ENCODE measurements at places on chromosomes 1 and 21.

GRCh38 chr1:17569200-17570139, 30.0 kb downstream of the ARHGEF10L start:
- peak; percentile 43 for DNase-seq

DNA sequence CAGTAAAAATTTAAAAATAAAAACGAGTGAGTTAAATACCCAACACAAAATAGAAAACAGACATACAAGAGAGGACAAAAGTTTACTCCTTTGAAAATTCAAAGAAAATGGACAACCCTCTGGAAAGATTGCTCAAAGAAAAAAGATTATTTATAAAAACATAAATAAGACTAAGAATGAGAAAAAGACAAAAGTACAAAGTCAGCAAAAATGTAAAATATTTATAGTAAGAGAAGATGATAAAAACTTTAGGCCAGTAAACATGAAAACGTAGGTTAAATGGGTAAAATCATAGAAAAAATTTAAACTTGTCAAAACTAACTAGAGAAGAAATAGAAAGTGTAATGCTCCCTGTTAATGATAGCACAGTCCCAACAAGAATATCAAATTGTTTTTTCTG, 31.9 kb upstream of the SLC45A1 start:
- no peak for DNase-seq

DNA sequence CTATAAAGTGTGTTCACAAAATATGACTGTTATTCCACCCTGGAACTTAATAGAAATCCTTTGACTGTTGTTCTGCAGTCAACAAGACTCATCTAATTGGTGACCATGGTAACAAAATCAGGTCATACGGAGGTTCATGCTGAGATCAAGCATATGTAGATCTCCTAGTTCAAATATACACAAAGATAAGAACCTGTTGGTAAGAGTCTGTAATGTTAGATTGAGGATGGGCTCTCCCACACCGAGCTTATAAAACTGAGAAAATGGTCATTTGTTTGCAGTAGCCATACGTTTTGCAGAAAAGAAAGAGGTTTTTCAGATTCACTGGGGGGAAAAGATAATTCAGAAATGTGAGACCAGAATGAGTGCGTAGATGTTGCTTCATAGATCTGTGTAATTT, 468.1 kb downstream of the RPS6KC1 start:
- DNase-seq = peak; percentile 9

DNA sequence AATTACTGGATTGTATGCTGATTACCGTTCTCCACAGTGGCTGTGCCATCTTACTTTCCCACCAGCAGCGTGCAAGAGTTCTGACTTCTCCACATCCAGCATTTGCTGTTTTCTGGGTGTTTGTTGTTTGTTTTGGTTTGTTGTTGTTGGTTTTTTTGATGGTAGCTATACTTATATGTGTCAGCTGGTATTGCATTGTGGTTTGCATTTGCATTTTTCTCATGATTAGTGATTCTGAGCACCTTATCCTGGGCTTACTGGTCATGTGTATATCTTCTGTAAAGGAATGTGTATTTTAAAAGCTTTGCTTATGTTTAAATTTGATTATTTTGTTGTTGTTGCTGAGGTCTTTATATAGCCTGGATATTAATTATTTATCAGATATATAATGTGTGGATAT, 66.9 kb upstream of the MAP1LC3C start:
- no peak for DNase-seq

DNA sequence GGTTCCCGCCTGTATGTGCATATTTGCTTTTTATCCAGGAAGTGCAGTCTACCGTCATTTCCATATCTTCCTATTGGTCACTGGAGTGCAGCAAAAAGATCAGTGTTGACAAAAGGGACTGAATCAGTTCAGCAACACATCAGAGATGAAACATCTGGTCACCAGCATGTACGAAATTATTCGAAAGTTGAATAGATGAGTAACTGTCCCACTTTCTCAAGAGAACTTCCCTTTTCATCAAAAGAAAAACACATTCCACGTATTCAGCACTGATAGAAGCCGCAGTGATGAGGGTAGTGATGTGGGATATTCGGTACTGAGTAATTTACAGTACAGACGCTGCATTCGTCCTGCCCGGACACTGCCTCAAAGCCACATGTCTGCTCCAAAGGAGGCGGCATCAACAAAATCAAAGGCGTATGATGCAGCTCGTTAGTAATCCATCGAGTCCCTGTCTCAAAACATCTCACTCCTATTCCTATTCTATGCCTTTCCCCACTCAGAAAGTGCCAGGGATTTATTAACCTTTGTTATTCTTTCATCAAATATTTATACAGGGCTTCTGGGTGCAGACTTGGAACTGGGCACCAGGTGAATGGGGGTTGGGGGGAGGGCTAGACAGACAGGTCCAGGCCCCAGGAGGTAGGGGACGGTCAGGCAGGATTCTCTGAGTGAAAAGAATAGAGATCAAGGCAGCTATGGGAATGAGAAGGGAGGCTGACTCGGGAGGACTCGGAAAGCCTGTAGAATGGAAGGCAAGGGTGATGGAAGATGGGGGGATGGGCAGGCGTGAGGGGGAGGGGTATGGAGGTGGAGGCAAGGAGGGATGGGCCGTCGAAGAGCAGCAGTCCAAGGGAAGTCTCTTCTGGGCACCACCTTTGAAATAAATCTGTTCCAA, 79.5 kb upstream of the SLC45A1 start:
- no peak for DNase-seq

DNA sequence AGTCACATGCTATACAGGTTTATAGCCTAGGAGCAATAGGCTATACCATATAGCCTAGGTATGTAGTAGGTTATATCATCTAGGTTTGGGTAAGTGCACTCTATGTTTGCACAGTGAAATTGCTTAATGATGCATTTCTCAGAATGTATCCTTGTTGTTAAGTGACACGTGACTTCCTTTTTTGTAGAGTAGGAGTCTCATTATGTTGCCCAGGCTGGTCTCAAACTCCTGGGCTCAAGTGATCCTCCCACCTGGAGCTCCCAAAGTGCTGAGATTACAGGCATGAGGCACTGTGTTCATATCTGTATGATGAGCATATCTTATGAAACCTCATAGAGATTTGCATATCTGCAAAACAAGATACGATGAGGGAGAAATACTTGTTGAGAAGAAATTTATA, 13.8 kb upstream of the ABCB10 start:
- no peak for DNase-seq

DNA sequence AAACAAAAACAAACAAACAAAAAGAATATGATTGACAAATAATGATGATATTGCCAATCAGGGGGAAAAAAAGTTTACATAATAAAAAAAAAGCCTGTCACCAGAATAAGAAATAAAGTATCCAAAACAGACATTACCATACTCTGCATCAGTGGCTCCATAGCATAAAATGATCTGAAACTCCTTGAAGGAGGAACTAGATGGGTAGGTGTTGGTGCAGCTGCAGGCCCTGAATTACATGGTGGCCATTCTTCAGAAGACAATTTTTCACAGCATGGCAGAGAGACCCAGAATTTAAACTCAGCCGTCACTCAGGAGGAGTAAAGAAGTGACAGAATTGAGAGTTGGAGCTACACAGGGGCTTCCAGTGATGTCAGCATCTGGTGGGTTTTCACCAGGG, 60.2 kb downstream of the GLUL start:
- DNase-seq = no peak

DNA sequence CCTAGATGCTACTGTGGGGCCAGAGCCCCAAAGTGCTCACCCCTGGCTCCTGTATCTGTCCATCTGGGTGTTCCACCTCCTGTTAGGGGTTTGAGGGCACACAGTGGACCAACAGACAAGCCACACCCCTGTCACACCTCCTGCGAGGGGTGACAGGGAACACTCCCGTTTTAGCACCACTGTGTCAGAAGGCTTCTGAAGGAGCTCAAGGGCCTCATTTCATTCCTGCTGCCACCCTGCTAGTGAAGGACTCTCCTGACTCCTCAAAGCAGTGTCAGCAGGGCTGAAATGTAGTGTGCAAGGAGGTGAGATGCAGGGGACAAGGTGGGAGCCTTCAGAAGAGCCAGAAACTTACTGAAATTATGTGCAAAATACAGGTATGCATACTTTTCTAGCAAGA, 174.6 kb downstream of the GPATCH2 start:
- DNase-seq = no peak

DNA sequence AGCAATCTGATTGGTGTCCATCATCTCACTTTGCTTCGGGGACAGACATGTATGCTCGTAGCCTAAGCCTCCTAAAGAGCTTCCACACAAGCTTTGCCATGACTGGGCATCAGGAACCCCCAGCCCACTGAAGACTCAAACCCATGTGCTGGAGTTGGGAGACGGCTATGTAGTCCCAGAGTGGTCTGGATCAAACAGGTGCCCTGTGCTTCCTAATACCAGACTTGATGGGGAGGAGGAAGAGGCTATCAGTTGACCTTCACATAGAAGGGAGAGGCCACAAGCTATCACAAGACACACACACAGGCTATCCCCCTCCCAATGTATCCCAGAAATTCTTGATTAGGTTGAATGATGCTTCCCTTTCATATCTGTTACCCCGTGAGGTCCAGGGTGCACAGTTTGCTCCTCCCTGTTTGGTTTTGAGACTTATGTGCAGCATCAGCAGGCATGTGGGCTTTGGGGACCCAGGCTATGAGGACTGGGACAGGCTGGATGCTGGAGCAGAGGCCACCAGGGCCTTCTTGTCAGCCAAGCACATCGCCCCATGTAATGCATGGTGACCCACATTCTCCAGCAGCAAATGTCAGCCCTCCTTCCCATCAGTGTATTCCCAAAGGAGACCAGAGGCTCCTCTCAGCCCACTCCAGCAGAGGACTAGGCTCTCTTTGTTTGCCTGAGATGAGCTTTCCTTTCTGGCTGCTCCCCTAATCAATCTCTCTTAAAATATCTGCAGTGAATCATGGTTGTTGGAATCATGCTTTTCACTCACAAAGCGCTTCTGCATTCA, 159.8 kb downstream of the GRIK3 start:
- no peak for DNase-seq

- no peak for DNase-seq
Measured at GRCh38 chr1:28508435-28508754, 2.6 kb downstream of the RCC1 start.

- no peak for DNase-seq
Measured at GRCh38 chr1:16348414-16349182, 3.7 kb downstream of the FBXO42 start.

DNA sequence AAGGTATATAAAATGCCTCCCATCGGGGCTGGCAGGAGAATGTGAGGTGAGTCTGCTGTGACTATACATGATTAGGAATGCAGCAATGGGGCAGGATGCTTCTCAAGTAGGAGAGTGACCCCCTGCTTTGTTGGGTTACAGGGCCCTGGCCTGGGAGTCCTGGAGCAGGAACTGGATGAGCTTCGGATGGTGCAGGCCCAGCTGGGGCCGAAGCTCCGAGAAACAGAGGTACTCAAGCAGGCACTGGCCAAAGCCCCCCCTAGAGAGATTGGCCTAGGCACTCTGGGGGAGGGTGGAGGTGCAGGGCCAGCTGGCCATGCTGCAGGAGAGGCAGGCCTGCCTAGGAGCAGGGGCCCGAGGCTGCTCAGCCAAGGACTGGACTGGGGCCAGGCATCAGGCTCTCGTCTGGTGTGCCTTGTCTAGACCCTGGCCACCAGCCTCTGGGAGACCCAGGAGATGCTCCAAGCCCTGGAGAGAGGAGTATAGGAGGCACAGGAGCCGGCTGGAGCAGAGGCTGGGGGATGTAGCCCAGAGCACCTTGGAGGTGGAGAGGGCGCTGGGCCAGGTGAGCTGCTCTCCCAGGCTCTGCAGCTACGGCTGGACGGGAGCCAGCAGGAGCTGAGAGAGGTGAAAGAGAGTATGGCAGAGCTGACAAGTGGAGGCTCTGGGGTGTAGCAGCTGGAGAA, 32.8 kb upstream of the PKP1 start:
- DNase-seq = no peak

- no peak for DNase-seq
Measured at GRCh38 chr1:109240158-109241152, 8.9 kb upstream of the CELSR2 start.

DNA sequence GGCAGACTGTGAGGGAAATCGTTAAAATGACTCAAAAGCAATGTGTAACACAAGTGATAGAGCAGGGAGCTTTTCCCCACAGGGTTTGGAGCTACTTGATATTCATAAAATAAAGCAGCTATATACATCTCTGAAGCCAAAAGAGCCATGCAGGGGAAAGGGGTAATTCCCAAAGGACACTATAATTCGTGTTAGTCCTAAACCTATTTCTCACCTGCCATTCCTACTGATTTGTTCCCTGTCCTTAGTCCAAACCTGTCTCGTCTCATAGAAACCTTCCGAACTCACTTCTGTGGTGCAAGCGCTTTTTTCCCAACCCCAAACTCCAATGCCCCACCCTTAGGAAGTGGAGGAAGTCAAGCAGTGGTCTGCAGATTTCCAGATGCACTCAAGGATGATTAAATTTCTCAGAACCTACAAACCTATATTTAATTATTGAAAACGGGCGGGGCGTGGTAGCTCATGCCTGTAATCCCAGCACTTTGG, 946 bp upstream of the HNRNPR start:
- no peak for DNase-seq

DNA sequence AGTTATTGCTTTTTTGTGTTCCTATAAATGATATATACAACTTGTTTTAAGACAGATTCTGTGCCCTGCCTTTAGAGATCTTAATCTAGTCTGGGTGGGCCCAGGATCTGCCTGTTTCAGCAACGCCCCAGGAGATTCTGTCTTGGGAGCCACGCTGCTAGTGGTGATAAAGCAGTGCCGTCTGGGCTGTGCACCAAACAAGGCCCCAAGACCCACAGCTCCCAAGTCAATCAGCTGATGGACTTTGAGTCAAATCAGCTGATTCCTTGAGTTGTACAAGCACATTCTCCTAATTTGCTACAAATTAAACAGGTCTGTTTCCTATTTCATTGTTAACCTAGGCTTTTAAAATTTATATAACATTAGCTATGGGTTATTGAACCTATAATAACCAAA, 15.7 kb upstream of the SLC44A3 start:
- DNase-seq = no peak

GRCh38 chr1:177229781-177230180, 59.0 kb downstream of the BRINP2 start:
- DNase-seq = no peak

DNA sequence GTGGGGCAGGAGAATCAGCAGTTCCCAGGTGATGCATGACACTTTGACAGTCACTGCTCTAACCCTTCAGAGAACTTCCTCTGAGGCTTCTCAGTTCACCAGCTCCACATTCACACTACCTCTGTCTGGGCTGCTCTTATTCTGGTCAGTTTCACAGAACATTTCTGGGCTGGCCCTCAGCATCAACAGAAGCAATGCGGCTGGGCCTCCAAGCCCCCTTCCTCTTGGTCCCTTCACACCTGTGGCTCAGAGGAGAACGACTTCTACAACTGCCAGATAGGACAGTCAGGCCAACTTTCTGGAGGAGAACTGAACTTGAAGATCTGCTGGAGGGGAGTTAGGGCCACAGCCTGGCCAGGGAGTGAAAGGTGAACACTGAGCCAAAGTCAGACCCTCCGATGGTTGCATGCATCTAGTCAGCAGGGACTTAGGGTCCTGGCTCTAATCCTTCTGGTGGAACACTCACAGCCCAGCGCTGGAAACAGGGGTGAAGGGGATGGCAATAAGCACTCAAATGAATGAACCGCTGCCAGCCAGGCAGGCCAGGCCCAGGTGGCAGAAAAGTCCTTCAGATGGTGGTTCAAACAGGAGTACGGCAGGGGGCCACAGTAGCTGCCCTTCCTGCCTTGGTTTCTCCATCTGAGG, 274.1 kb downstream of the FOXD2 start:
- no peak for DNase-seq
